ENCODE measurements at places on chromosomes 2 and 18.

DNA sequence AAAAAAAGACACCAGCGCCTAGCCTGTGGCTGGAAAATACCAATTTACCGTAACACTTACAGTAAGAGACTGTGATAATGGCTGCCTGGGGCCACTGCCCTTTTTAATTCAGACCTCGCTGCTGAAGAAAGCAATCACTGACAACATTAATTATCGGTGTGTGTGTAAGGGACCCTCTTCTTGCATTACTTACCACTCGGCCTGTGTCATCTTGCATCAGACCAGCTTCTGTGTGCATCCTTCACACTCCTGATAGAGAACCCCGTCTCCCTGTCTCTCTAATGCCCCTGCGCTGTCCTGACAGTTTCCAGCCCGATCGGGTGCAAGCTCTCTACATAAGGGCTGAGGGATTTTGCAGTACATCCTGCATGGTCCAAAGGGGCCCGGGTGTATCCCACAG, 124.4 kb downstream of the ZNF516 start:
- DNase-seq, result no peak

GRCh38 chr2:9570182-9571060, 14.8 kb upstream of the ADAM17 start:
- DNase-seq, result no peak

DNA sequence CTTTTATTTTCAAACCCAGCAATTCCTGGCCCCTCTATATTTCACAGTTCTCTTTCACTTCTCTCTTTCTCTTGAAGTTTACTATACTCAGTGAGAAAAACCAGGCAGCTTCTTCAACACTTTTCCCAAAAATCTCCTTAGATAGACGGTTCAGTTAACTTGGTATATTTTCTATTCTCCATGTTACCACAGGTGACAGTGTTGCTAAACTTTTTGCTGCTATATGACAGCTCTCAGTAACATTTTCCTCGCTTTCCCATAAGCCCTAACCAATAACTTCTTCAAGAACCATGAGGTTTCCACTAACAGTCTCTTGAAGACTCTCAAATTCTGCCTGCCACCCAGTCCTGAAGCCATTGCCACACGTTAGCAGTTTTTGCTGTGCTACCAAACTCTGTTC, 45.8 kb downstream of the CYBRD1 start:
- DNase-seq, result no peak

- no peak for DNase-seq
Observed at GRCh38 chr18:61754039-61754583, 138.7 kb downstream of the RNF152 start.

- DNase-seq, result no peak
Observed at GRCh38 chr18:73283788-73284187, 416.0 kb upstream of the NETO1 start.

DNA sequence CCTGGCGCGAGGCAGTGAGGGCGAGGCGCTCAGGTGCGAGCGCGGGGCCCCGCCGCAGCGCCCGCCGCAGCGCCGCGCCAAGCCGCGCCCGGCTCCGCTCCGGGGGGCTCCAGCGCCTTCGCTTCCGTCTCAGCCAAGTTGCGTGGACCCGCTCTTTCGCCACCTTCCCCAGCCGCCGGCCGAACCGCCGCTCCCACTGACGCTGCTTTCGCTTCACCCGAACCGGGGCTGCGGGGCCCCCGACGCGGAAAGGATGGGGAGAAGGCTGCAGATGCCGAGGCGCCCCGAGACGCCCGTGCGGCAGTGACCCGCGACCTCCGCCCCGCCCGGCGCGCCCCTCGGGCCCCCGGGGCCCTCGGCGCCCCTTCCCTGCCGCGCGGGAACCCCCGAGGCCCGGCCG, 328 bp upstream of the INHBB start:
- no peak for DNase-seq

GRCh38 chr2:224946895-224947294, 95.4 kb downstream of the DOCK10 start:
- no peak for DNase-seq

DNA sequence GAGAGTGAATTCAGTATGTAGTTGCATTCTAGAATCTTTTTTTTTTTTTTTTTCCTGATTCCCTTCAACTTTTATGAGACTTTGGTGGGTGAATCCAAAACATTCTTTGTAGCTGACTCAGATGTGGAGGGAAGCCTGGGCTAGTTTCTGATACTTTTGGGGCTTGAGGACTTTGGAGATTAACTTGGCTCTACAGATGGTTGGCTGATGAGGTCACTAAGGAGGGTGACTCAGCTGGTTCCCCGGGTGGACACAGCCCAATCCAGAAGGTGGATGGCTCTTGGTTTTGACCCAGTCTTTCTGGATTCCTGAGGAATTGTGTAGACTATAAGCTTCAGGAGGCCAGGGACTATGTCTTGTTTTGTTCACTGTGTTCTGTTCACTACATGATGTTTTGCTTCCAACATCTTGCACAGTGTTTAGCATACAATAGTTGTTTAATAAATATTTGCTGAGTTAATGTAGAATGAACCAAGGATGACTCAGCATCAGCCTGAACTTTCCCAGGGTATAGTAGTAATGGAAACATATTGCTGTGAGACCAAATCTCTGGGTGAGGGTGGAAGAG, 30.5 kb downstream of the LAMA3 start:
- no peak for DNase-seq

DNA sequence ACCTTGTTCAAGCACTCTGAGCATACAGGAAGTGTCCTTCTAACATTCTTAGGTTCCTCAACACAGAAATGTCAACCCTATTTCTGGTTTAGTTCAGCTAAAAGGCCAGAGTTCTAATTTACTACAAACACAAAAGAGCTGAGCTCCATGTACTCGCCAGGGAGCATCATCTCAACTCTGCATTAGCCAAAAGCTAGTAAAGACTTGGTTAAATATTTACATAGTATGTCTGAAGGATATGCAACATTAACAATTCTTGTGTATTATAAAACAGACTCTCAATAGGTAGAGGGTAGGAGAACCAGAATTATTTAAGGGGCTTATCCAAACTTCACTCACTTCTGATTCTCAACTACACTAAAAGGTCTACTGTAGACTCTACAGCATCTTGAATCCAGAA, 154.6 kb downstream of the THADA start:
- DNase-seq, result no peak

DNA sequence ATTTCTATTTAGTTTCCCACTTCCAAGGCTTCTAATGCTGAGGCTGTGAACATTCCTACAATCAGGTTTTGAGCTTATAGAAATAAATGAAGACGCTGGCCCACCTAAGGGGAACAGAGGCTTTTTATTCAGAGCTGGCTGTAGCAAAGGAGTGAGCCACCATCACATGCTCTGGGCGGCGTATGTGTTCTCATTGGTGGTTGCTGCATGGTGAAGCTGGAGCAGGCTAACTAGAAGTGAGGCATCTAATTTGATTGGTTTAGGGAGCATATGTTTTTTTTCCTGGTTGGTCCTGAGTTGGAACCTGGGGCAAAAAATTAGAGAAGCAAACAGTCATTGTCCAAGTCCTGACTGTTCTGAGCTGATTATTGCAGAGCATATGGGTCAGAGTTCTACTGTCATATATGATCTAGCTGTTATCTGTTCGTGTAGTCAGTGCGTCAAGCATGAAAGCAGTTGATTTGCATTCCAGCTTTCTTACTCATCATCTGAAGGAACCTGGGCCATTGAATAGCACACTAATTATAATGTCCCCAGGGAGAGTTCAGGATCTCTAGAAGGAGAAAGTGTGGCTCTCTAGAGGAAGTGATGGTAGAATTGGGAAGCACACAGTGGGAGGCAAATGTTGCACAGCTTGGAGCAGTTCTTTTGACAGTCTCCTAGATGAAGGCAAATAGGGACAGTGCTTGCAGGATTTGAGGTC, 279.6 kb downstream of the PARD3B start:
- no peak for DNase-seq

GRCh38 chr2:120556911-120557310, 178.8 kb upstream of the GLI2 start:
- DNase-seq, result no peak
